ENCODE measurements at places on chromosomes 12 and 14.

DNA sequence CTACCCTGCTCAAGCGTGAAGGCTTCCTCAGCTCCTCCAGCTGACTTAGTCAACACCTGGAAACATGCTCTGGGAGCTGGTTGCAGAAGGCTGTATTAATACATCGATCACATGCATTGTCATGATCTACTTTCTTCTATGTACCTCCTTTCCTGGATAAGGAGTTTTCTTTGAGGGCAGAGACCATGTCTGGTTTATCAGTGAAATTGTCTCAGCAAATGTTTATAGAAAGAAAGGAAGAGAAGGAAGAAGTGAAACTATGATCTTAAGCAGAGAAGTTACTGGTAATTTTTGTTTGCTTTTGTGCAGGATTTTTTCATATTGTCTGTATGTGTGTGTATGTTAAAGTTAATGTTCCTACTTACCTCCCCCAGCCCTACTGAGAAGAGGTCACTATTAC is 4.5 kb downstream of the DYRK4 start:
- no peak for DNase-seq

DNA sequence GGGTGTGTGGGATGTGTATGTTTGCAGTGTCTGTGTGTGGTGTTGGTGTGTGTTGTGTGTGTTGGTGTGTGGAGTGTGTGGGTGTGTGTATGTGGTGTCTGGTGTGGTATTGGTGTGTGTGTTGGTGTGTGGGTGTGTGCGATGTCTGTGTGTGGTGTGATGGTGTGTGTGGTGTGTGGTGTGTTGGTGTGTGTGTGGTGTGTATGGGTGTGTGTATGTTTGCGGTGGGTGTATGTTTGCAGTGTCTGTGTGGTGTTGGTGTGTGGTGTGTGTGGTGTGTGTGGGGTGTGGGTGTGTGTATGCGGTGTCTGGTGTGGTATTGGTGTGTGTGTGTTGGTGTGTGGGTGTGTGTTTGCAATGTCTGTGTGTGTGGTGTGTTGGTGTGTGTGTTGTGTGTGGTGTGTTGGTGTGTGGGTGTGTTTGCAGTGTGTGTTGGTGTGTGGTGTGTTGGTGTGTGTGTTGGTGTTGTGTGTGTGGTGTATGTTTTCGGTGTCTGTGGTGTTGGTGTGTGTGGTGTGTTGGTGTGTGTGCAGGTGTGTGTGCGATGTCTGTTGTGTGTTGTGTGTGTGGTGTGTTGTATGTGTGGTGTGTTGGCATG is 15.7 kb downstream of the MLXIP start:
- no peak for DNase-seq

DNA sequence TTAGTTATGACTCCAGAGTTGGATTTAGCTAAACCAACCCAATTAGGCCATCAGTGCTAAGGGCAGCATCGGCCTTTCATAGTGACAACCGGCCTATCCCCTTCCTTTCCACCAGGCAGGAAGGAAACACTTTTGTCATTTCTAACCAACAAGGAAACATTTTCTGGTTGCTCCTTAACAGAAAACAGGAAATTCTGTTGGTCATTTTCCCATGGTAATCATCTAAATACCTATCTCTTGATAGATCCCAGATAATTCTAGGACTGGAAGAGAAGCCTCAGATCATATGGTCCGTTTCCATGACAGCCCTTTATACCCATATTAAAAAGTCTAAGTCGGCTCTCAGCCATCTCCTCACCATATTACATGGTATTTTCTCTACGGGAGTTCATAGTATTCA is 79.2 kb upstream of the USP44 start:
- DNase-seq = no peak

GRCh38 chr12:104958805-104959334 is 780 bp upstream of the SLC41A2 start:
- DNase-seq = no peak

DNA sequence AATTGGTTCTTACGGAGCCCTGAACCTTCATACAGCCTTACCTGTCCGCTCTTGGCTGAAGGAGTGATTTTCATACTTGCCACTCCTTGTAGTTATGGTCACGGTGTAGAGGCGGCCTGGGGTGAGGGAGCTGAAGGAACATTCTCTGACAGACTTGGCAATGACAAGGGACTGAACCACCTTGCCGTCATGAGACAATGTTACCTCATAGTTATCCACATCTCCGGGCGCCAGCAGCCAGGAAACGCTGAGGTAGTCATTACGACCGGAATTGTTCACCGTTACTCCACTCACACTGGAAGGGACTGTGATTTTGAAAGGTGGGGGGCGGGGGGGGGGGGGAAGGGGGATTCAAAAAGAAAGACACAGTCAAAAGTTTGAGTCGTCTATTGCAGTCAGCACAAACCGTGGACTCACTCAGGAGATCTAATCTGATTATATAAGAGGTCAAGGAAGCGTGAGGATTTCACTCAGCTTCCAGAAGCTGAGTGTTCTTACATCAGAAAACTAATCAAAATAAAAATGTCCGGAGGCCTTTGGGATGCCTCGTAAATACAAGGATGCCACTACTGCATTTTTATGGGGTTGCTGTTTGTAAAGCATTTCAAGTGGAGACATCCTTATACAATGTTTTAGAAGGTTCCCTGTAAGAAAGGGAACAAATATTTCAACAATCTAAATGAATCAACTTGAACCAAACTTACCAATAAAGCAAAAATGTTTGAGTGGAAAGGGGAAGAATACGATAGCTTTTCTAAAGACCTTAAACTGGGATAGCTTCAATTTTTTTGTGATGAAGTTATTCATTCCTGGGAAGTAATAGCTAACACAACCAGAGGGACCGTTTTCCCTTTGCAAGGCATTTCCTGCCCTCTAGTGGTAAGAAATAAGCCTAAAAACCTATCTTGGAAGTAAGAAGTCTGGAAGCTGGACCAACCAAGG is 60.6 kb downstream of the PTPRB start:
- peak; percentile 81 for DNase-seq

GRCh38 chr14:94295360-94296180 is 2.5 kb upstream of the SERPINA10 start:
- no peak for DNase-seq

DNA sequence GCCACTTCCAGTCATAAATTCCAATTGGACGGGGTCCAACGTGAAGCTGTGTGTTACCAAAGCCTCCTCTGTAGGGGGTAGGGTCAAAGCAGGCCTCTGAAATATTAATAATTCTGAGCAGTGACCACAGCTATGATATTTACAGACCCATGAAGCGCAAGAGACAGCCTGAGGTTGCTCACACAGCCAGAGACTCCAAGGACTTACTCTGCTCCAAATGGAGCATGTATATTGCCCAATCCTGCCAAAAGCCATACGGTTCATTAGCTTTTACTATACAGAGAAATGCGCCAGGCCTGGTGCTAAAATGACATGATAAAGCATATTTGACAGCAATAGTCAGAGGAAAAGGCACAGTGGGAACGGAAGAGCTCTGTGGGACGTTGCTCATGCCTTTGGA is 151.3 kb downstream of the PAH start:
- DNase-seq = no peak

- no peak for DNase-seq
Measured at GRCh38 chr12:108641446-108642268, 8.0 kb upstream of the SELPLG start.

DNA sequence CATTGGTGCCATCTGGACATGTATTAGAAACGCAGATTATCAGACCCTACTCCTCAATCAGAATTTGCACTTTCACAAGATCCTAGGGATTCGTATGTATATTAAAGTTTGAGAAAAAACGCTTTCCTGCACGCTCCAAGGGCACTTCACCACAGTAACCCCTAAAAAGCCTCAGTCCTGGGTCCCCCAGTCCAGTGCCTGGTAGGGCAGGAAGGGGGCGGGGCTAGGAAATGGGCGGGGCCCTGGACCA is 369 bp downstream of the DEPDC4 start:
- no peak for DNase-seq

All from NCI-H1105 (cell line).